ENCODE measurements at places on chromosomes 5 and 9.

- DNase-seq = peak; percentile 84
These were observed 4.0 kb upstream of the MYORG start for GRCh38 chr9:34380511-34381315.

- no peak for DNase-seq
These were observed 27.4 kb downstream of the UHRF2 start for GRCh38 chr9:6440405-6440804.

GRCh38 chr9:112384690-112385089, 4.8 kb downstream of the HSDL2 start:
- DNase-seq = no peak

DNA sequence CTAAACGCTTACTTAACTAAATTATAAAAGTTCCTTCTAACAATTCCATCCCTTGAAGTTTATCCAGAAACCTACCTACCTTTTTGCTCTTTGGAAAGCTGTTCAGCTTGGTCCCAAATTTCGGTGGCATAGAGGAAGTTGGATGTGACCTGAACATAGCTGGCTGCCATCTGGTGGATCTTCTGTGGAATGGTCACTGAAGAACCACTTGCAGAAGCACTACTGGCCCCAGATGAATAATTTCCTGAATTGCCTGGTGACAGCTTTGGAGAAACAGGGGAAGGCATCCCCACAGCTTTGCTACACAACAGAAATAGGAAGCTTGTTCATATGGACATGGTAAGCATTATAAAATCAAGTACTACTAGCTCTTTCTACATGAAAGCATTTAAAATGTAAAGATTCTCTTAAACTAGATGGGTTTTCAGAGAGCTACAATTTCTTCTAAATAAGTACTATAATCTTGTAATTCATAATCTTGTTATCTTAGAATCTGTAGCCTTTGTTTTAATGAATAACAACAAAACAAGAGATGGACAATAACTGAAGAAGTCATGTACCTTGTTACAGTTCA, 9.9 kb downstream of the LEAP2 start:
- DNase-seq = peak; percentile 28

GRCh38 chr9:96420468-96421219, 2.5 kb upstream of the ZNF367 start:
- no peak for DNase-seq

DNA sequence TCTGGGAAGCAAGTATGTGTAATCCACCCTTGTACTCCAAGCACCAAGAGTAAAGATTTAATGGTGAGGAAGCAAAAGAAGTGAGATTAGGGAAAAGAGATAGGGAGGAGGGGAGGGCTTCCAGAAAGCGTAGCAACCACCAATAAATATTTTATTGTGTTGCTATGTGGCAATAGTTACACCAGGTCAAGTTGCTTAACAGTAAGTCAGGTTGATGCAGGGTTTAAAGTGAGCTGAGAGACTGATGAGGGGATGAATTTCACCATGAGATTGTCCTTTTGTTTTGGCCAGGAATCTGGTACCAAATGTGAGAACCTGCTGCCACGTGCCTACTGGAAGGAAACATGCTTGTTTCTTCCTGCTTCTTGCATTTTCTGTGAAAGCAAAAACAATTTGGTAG, 62.7 kb downstream of the PCSK5 start:
- DNase-seq = no peak

DNA sequence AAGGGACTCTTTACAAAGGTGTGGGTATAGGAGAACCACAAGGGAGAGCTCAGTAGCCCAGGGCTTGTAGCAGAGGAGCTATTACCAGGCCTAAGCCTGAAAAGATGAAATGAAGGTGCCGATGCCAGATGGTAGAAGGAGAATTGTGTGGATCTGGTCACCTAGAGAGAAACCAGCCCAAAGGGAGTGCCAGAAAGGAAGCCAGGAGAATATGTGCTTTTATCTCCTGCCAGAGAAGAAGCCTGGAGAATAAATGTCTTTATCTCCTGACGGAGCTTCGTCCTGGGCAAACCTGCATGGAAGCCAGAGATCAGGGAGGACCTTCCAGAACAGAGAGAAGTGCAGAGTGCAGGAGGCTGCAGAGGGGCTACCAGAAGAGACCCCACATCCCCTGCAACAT, 142.6 kb downstream of the MED10 start:
- DNase-seq = no peak

- DNase-seq = peak; percentile 81
These were observed 82.7 kb downstream of the C9orf152 start for GRCh38 chr9:110125207-110125751.

DNA sequence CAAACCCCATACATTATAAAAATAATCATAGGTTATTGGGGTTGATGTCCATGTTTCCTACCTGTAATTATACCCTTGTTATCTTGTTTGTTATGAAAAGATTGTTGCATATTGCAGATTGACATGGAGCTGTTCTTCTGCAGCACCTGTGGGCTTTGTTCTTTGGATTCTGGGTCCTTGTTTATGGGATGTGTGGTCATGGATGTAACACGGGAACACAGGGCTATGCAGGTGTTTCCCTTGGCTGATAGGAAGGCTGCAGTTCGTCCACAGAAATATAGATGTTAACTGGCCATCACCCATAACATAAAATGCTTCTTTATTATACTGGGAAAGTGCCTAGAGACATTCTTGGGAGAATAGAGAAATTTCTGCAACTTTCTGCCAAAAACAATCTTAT, 77.9 kb downstream of the FBXL7 start:
- DNase-seq = no peak

DNA sequence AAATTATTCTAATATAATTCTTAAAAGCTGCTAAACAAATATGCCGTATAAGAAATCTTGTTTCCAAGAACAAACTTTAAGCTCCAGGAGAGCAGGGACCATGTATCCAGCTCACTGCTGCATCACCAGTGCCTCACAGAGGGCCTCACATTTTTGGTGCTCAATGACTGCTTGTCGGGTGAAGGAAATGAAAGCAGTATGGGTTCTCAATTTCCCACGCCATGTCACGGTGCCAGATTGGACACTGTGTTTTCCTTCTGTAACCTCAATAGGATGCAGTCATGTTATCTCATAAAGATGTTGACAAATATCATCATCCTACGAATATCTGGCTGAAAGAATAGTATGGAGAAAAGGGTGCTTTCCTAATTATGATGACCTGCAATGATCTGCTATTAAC, 64.7 kb downstream of the POU5F2 start:
- DNase-seq = no peak

DNA sequence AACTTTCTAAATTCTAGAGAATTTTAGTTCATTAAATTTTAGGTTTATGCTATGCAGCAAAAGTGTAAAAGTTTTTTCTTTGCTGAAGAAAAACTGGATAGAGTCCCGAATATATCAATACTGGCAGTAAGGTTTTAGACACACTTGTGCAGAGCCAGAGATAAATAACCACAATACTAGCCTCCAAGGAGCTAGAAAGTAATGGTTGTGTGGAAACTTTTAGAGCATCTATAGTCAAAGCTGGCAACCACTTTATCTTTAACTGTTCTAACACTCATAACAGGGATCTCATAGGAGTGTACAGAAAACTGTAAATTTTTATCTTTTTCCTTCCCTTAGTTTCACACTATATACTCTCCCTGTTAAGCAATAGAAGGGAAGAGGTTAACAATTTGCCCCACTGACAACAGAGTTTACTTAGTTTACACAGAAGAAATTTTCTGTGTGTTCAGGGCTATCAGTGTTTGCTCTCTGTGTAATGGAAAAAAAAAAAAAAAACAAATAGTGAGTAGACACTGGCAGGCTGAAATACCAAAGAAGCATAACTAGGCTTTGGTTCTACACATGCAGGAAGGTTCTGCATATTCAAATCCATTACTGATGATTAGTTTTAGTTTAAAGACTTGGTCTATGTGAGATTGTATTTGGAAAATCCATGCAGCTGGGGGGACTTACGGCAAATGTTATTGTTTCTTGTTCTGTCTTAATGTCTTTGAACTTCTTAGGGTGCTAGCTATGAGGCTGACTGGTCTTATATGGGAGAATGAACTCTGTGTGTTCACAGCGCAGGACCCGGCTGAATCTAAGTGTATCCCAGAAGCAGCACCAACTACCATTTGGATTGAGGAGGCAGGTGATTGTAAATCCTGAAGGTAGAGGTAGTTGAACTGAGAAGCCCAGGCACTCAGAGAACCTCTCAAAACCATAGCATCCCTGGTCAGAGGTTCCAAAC, 187.6 kb downstream of the PCSK1 start:
- DNase-seq = no peak

- peak; percentile 83 for DNase-seq
These were observed 34.9 kb upstream of the FOXI1 start for GRCh38 chr5:170070556-170071412.

- DNase-seq = no peak
These were observed 86.0 kb downstream of the TRIO start for GRCh38 chr5:14229181-14229580.

DNA sequence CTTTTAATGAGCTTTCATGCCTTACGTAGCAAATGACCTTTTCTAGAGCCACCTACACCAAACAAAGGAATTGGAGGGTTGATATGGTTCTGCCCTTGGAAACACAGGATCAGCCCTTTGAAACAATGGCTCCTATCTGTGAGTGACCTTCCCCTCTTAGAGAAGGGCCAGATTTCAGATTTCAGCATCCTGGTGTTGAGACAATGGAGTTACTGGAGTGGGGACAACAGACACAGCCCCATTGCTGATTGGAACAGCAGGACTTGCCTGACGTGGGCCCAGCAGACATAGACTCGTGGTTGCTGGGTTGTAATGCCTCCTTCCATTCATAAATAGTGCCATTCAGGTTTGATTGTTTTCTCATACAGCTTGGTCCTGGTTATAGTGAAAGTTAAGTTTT, 96.0 kb downstream of the GALNT10 start:
- DNase-seq = no peak

DNA sequence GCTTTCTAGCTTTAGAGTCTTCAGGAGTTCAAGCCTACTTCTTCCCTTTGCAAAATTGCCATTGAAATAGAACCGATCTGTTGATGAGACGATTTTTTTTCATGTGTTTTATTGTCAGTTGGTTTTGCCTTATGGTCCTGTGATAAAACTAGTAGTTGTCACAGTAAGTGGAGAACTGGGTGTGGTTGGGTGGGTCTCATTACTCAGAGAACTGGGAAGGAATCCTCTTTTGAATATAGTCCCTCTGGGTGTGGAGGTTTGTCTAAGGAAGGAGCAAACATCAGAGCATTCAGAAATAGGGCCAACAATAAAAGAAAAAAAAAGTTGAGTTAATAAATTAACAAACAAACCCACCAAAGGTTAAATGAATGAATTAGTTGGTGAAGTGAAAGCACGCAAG, 69.0 kb downstream of the ALDH1A1 start:
- no peak for DNase-seq

GRCh38 chr5:55820488-55820887, 30.7 kb upstream of the IL31RA start:
- DNase-seq = no peak

DNA sequence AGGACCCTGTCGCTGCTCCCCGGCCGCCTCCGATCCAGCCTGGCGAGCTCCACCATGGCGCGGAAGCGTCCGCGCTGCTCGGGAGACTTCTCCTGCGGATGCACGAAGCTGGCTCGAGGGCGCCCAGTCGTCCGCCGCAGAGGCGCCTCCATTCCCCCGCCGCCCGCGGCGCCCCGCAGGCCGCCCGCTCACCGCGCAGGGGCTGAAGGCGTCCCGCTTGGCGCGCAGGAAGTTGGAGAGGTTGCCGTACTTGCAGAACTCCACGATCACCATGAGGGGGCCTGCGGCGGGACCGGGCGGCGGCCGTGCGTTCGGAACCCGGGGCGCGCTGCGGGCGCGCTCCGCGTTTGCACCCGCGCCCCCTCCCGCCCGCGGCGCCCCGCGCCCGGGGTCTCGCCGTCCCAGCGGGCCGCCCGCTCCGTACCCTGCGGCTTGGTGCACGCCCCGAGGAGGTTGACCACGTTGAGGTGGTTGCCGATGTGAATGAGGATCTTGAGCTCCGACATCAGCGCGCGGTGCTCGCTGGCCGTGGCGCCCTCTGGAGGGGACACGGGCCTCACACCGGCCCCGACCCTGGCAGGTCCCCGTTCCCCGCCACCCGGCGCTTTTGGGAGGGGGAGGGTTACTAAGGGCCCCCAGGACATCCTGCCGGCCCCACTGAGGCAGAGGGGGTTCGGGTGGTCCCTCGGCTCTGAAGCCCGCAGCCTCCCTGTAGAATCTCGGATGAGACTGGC, 27.7 kb upstream of the SCGB3A1 start:
- peak; percentile 76 for DNase-seq

DNA sequence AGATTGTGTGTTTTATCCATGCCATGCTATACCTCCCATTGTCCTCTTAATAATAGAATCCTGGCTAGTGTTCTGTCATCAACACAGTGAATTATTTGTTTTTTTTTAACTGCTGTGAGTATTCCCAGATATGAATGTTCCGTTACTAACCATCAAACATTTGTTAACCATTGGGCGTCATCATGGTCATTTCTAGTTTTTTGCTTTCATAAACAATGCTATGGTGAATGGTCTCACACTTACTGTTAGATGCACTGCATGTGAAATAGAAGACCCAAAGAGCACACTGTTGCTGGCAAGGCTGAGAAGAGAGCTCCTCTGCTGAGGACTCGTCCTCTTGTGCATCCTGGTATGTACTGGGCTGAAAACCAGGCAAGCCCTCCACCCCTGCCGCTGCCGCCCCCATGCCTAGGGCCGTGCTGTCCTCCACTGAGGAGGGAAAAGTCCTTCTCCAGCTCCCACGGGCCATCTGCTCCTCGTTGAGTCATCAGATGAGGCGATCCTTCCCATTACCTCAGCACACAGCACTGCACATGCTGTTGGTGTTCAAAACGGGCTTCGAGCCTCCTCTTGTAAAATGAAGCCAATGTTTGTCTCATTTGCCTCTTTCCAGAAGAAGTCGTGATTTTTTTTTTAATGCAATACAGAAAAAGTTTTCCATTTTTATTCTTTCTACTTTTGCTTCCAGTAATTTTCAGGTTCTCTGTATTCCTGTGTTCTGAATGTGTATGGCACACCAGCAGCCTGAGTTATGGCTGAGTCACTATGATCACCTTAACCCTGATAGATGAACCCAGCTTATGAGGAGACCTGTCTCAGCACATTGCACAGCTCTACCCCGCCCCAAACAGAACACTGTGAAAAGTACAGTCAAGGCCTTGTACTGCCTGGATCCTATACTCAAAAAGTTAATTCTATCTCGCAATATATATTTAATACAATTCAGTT, 219.0 kb downstream of the AOPEP start:
- DNase-seq = no peak

DNA sequence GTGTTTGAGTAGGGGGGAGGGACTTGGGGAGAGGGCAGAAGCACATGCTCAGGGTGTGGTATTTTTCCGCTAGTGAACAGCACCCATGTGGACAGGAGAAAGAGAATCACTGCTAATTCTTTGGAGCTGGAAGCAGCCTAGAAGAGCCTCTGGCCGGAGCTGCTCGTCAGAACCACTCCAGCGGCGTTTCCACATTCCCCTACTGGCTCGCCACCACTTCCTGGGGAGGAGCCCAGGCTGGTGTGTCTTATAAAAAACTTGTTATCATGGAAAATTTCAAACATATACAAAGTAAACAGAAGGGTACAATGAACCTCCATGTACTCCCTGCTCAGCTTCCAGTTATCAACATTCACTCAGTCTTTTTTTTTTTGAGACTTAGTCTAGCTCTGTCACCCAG, 26.7 kb downstream of the LHX2 start:
- DNase-seq = no peak
